ENCODE measurements at places on chromosomes 5 and 9. TPM values are rescaled to one million over a fixed set of nuclear protein-coding genes. Genes with fewer than 3 reads are reported as not detected.

GRCh38 chr5:23352446-23352845 lies 155.0 kb upstream of the PRDM9 start:
- no peak for DNase-seq

GRCh38 chr5:16459451-16459850 lies 6.1 kb downstream of the ZNF622 start:
- no peak for DNase-seq

GRCh38 chr9:132372177-132373095 lies 17.6 kb upstream of the SETX start:
- no peak for DNase-seq

DNA sequence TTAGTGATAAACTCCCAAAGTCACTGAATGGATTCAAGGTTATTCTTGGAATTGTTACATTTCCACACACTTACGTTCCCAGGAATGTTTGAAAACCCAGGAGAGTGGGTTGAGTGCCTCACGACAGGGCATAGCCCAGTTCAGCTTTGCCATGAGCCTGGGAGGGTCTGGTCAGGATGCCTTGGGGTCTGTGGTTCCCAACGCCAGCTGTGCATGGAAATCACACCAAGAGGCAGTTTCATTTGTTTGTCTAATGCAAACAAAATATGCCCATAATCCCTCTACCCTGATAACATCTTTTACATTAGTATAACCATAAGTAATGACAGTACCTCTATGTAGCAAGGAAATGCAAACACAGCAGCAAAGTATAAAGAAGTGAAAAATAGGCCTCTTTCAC lies 25.3 kb upstream of the MSX2 start:
- DNase-seq = no peak

- no peak for DNase-seq
These were observed at the start of gene MEF2C for GRCh38 chr5:88883059-88883835. TSS of gene MEF2C (minus strand) at chr5:88883184. CDS start at chr5:88823788, 59,396 bp downstream.

GRCh38 chr9:121820286-121821005 lies 169.0 kb downstream of the DAB2IP start:
- DNase-seq = no peak

- DNase-seq = no peak
These were observed 32.4 kb downstream of the AHRR start for GRCh38 chr5:353612-354580.

GRCh38 chr9:78507037-78507436 lies 210.1 kb downstream of the PSAT1 start:
- DNase-seq = no peak

DNA sequence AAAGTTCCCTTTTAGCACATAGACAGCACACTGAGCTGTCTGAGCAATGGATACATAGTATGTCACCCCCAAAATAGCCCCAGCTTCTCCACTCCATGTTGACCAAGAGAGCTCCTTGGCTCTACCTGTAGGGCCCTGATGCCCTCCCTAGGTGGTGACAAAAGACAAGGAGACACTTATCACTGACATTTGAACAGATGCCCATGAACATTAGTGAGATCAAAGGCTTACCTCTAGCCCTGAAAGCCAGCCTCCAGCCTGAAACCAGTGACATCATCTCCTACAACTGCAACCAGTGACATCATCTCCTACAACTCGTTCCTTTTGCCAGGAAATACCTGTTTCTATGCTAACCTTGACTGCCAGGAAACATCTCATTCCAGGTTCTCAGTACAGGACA lies 122.7 kb downstream of the FSTL4 start:
- DNase-seq = no peak

- DNase-seq = no peak
These were observed 184.4 kb upstream of the IER5L start for GRCh38 chr9:129362287-129363000.

- no peak for DNase-seq
These were observed 11.2 kb downstream of the SNX18 start for GRCh38 chr5:54528633-54529209.

GRCh38 chr9:126604059-126605055 lies 9.4 kb upstream of the LMX1B start:
- DNase-seq = no peak

DNA sequence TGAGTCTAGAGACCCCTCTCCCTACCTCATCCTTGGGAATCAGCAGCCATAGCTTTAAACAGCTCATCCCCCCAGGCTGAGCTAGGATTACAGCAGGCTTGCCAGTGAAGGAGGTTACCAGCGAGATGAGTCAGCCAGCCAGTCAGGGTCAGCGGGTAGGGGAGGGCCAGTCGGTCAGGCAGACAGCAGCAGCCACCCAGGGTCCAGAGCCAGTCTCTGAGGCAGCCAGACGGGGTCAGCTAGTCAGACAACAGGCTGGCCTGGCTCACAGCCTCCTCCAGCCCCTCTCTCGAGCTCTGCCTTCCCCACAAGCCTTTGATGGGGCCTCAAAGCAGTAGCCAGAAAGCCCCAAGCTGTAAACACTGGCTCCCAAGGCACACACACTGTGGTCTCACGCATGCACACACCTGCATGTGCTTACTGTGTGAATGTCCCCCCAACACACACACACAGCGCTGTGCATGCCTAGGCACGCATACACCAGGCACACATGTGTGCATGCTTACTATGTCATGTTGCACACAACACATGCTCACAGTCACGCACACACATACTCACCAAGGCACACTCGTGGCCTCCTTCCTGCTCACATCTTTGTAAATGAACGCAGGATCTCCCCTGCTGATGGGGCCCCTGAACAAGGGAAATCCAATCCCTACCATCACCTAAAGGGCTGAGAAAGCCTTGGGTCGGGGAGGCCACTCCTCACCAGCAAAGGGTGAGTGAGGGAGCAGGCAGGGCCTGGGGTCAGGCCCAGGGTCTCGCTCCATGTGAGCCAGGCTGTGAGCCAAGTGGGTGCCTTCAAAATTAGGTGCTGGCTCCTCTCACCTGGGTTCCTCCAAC lies 28.2 kb upstream of the CPLX2 start:
- no peak for DNase-seq

The SHOC1 gene
- total RNA-seq = not detected

The GHR gene
- total RNA-seq = not detected

The VCP gene
- total RNA-seq = 189 TPM
